ENCODE measurements at places on chromosomes 6 and 20. TPM values are rescaled to one million over a fixed set of nuclear protein-coding genes. Genes with fewer than 3 reads are reported as not detected.

DNA sequence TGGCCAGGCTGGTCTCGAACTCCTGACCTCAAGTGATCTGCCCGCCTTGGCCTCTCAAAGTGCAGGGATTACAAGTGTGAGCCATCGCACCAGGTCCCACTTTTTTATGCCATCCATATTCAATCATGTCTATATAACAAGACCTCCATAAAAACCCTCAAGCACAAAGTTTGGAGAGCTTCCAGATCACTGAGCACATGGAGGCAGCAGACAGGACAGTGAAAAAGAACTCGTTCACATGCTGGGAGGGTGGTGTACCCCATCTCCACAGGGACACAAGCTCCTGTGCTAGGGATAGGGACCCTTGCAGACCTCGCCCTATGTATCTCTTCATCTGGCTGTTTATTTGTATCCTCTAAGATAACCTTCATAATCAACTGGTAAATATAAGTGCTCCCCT is 30.3 kb downstream of the KIF13A start:
- no peak for DNase-seq

DNA sequence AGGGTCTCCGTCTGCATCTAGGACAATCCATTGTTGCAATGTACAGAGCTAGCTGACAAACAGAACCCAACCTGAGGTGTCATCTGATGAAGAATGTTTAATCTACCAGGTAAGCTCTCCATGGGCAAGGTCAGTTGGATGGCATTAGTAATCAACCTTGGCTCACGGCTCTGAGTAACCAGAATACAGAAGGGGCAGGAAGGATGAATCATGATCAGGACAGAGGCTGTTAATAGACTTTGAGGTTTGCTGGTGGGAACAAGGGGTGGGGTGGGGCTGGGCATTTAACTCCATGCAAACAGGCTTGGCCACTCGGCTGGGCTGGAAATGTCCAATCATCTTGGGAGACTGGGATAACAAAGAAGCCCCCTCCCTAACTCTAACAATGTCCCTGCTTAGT is 77.1 kb upstream of the MRPS10 start:
- DNase-seq, result no peak

Gene TMEM74B
- total RNA-seq, result 4.2 TPM

GRCh38 chr20:2301164-2301622 is 5.4 kb downstream of the TGM3 start:
- no peak for DNase-seq

- DNase-seq, result no peak
These were observed 189.6 kb downstream of the GJA10 start for GRCh38 chr6:90083891-90084290.

All from neural progenitor cell (in vitro differentiated cells).